ENCODE measurements at places on chromosomes 11 and 22. TPM values are rescaled to one million over a fixed set of nuclear protein-coding genes. Genes with fewer than 3 reads are reported as not detected.

- H3K27ac ChIP-seq: no peak overlapping the region
- no peaks in the 10 kb centered on the region for H3K4me1 ChIP-seq
- H3K4me3 ChIP-seq: no peak overlapping the region
- no peaks in the 10 kb centered on the region for H3K27me3 ChIP-seq
Measured at GRCh38 chr22:30185129-30185528, 61.4 kb downstream of the LIF start.

DNA sequence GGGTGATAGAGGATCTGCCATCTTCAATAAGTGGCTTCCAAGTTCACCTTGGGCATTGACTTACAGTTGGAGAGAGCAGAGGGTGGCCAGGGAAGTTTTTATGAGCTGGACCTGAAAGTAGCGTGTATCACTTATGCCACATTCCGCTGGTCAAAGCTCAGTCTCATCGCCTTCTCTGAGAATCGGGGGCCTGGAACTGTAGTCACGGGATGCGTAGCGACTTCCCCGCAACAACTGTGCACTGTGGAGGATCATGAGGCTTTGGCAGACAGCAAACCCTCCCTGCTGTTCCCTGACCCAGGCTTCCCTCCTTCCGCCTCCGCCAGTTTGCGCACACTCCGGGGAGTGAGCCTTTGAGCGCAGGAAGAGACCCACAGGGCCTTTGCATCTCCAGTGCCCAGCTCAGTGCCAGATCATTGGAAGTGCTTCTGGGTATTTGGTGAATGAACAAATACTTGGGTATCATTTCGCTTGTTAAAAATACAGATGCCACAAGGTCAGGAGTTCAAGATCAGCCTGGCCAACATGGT is 95.5 kb downstream of the CEP164 start:
- no peak for DNase-seq
- H3K4me1 ChIP-seq: no peaks in the 10 kb centered on the region
- no peaks in the 10 kb centered on the region for H3K36me3 ChIP-seq
- H3K4me3 ChIP-seq: no peak overlapping the region
- H3K27me3 ChIP-seq: peaks cover 2% of the 10 kb centered on the region

GRCh38 chr11:8705146-8705545 is 22.6 kb downstream of the RPL27A start:
- no peak overlapping the region for H3K27ac ChIP-seq
- H3K36me3 ChIP-seq: peaks cover 26% of the 10 kb centered on the region
- no peak for DNase-seq
- H3K4me1 ChIP-seq: peaks cover 6% of the 10 kb centered on the region

DNA sequence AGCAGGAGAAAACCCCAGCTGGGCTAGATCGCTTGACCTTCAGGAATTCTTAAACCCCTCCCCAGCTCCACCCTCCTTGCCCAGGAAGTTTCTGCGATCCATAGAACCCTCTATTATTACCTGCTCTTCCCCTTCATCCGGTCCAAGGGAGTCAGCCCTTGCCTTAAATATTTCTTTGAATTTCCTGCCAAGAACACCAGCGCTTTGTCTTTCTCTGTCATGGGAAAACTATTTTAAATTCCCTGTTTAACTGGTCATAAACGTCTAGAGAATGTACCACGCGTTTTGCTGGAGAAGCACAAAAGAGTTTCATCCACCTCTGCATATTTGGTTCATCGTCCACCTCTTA is 496 bp upstream of the TRAF6 start:
- H3K27me3 ChIP-seq: no peaks in the 10 kb centered on the region
- peak overlapping the region; percentile 90 for H3K27ac ChIP-seq
- no peaks in the 10 kb centered on the region for H3K36me3 ChIP-seq

- H3K4me3 ChIP-seq: no peak overlapping the region
- no peaks in the 10 kb centered on the region for H3K4me1 ChIP-seq
- H3K27me3 ChIP-seq: no peaks in the 10 kb centered on the region
- H3K27ac ChIP-seq: no peak overlapping the region
- DNase-seq: no peak
Measured at GRCh38 chr11:22543261-22543660, 82.4 kb downstream of the FANCF start.

- no peak for DNase-seq
- H3K27ac ChIP-seq: peak overlapping the region; percentile 99
- H3K36me3 ChIP-seq: no peaks in the 10 kb centered on the region
- H3K27me3 ChIP-seq: no peaks in the 10 kb centered on the region
Measured at GRCh38 chr11:118923721-118924587, 1.8 kb downstream of the BCL9L start.

DNA sequence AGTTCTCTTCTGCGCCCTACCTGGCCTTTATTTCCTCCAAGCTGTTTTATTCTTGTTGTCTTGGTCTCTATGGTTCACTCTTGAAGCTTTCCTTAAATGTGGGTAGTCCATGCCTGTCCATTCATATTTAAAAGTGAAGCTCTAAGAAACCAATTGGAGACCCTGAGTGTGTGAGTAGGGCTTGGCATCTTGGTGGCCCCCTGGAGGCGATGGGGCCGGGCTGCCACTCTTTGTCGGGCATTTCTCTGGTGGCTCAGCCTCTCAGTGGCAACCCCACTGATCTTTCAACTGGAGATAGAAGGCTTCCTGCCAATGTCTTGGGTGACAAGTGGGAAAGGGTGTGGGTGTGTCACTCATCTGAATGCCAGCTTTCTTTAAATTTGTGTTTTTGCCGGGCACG is 9.1 kb downstream of the TRPT1 start:
- no peaks in the 10 kb centered on the region for H3K27me3 ChIP-seq
- H3K4me1 ChIP-seq: peaks cover 4% of the 10 kb centered on the region
- H3K27ac ChIP-seq: no peak overlapping the region
- DNase-seq: no peak
- H3K36me3 ChIP-seq: peaks cover 6% of the 10 kb centered on the region

GRCh38 chr11:120128392-120129119 is 9.4 kb downstream of the TRIM29 start:
- H3K27ac ChIP-seq: no peak overlapping the region
- H3K4me3 ChIP-seq: no peak overlapping the region
- DNase-seq: peak; percentile 75
- H3K36me3 ChIP-seq: no peaks in the 10 kb centered on the region
- H3K27me3 ChIP-seq: peaks cover 8% of the 10 kb centered on the region

- peak; percentile 13 for DNase-seq
- H3K4me1 ChIP-seq: peaks cover 8% of the 10 kb centered on the region
- no peak overlapping the region for H3K4me3 ChIP-seq
- H3K27ac ChIP-seq: no peak overlapping the region
Measured at GRCh38 chr11:126716456-126717083, 284.0 kb downstream of the KIRREL3 start.

The ADM2 gene
- 5.8 TPM for total RNA-seq

The OR4C13 gene
- total RNA-seq: not detected

DNA sequence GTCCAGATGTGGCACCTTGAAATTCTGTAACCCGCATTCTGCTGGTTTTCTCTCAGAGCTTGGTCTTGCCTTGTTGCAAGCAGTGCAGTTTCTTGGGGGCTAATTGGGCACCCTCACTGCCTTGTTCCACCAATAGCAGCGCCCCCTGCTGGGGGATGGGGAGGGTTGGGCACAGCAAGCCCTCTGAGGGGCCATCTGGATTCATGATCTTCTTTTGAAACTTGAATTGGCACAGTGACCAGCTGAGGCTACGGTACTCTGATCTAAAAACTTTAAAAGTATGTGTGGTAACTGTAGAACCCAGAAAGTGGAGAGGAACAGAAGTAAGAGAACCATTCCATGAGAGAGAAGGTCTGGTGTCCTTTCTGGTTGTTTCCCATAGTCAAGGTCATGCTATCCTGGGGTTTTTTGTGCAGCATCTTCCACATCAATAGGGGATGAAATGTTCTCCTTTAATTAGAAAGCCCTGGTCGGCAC is 64.2 kb downstream of the MED15 start:
- H3K27ac ChIP-seq: peak overlapping the region; percentile 23
- peaks cover 46% of the 10 kb centered on the region for H3K4me1 ChIP-seq
- DNase-seq: peak; percentile 15
- no peaks in the 10 kb centered on the region for H3K27me3 ChIP-seq

- no peaks in the 10 kb centered on the region for H3K4me1 ChIP-seq
- no peak overlapping the region for H3K27ac ChIP-seq
- no peak for DNase-seq
- no peak overlapping the region for H3K4me3 ChIP-seq
Measured at GRCh38 chr11:94031625-94032024, 10.5 kb downstream of the HEPHL1 start.

DNA sequence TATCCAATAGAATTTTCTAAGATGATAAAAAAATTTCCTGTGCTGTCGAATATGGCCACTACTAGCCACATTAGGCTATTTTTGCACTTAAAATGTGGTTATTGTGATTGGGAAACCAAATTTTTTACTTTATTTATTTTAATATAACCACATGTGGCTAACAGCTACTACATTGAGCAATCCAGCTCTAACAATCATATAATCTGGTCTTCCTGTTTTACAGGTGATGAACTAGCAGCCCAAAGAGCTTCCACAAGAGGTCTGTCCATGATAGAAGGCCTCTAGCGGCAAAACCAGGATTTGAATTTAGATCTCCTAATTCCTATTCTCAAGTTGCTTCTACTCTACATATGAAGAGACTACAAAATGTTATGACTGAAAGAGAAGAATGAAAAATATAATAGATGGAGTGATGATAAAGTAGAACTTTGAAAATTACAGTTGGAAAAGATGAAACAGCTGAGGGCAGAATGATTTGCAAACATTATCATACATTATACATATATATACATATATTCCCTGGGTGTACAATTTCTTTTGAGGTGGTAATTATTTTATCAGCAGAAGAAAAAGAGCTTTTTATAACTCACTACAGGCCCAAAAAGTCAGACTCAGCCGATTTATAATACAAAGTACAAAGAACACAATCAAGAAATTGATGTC is 363.5 kb upstream of the PITPNB start:
- peaks cover 13% of the 10 kb centered on the region for H3K4me1 ChIP-seq
- H3K27me3 ChIP-seq: no peaks in the 10 kb centered on the region
- H3K36me3 ChIP-seq: no peaks in the 10 kb centered on the region
- H3K27ac ChIP-seq: no peak overlapping the region
- no peak overlapping the region for H3K4me3 ChIP-seq
- peak; percentile 78 for DNase-seq

The ELMOD1 gene
- total RNA-seq: 0.17 TPM

The CNIH2 gene
- total RNA-seq: 0.17 TPM

The HSPB2 gene
- 2.8 TPM for total RNA-seq

- H3K4me3 ChIP-seq: peak overlapping the region; percentile 69
- H3K27me3 ChIP-seq: no peaks in the 10 kb centered on the region
Measured at GRCh38 chr11:110711448-110711775, 825 bp downstream of the ARHGAP20 start.

DNA sequence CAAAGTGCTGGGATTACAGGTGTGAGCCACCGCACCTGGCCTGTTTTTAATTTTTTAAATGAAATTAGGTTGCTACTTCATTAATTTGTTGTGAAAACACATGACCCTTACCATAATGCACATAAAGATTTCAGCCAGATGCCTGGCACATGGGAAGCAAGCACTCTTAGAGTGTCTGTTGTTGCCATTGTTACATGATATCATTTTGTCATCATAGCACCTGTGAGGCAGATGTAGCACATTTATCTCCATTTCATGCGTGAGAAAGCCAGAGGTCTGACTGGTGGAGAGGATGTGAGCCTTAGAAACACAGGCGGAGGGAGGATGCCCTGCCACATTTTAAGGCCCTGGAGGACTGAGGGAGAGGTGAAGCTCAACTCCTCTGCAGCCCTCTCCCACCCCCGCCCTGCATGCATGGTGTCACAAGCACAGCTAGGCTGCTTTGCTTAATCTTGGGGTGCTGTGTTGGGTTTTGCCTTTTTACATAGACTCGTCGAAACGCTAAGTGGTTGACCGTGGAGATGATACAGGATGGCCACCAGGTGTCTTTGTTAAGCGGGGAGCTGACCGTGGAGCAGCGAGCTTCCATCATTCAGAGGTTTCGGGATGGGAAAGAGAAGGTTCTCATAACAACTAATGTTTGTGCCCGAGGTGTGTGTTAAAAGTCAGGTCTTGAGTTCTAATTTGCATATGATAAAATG is 14.0 kb downstream of the DDX25 start:
- H3K27ac ChIP-seq: no peak overlapping the region
- H3K36me3 ChIP-seq: no peaks in the 10 kb centered on the region
- no peak overlapping the region for H3K4me3 ChIP-seq
- DNase-seq: no peak
- peaks cover 19% of the 10 kb centered on the region for H3K27me3 ChIP-seq

The OR51T1 gene
- total RNA-seq: not detected

GRCh38 chr11:10579700-10580099 is 11.2 kb upstream of the LYVE1 start:
- no peak overlapping the region for H3K4me3 ChIP-seq
- DNase-seq: no peak

GRCh38 chr11:119795690-119796089 is 66.7 kb upstream of the NECTIN1 start:
- no peaks in the 10 kb centered on the region for H3K36me3 ChIP-seq
- no peaks in the 10 kb centered on the region for H3K27me3 ChIP-seq
- H3K27ac ChIP-seq: no peak overlapping the region
- no peak overlapping the region for H3K4me3 ChIP-seq

The OR6T1 gene
- total RNA-seq: not detected

- no peak overlapping the region for H3K27ac ChIP-seq
- DNase-seq: peak; percentile 55
- H3K36me3 ChIP-seq: no peaks in the 10 kb centered on the region
Measured at GRCh38 chr11:110134110-110134509, 40.9 kb downstream of the ZC3H12C start.

DNA sequence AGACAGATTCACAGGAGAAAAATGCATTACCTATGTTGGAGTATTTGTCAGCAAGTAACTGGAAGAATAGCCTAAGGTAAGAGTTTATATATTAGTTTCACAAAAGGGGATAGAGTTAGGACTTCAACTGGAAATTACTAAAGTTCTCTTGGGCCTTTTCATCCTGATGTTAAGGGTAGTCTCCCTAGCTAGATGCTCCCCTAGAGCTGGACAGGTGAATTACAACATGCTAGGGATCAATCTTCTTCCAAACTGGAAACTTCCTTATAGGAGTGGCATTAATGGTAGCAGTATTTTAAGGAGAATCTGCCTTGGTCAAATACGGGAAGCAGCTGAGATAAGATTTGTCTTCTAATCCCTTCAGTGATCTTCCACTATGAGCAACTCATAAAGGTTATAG is 632.8 kb upstream of the RAG2 start:
- H3K27ac ChIP-seq: no peak overlapping the region
- no peaks in the 10 kb centered on the region for H3K27me3 ChIP-seq
- DNase-seq: no peak
- H3K4me1 ChIP-seq: no peaks in the 10 kb centered on the region
- no peaks in the 10 kb centered on the region for H3K36me3 ChIP-seq

DNA sequence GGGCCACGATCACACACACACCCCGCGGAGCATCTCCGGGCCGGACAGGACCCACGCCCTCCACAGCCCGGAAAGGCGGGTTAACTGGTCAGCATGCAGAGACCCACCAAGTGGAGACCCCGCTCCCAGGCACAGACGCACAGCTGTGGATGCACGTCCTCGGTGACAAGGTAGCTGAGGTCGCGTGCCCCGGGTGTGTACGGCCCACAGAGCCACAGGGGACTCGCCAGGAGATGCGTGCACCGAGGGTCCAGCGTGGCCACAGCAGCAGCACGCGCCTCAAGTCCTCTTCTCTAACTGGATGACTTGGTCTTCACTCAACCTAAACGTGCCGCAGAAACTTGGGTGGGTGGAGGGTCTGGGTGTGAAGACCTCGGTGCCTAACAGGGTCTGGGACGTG is 5.5 kb downstream of the H19 start:
- no peaks in the 10 kb centered on the region for H3K27me3 ChIP-seq
- no peaks in the 10 kb centered on the region for H3K4me1 ChIP-seq
- no peak overlapping the region for H3K4me3 ChIP-seq
- no peaks in the 10 kb centered on the region for H3K36me3 ChIP-seq
- no peak overlapping the region for H3K27ac ChIP-seq
- DNase-seq: no peak

The NOX4 gene
- 0.51 TPM for total RNA-seq

- no peak for DNase-seq
- H3K4me3 ChIP-seq: no peak overlapping the region
- peaks cover 27% of the 10 kb centered on the region for H3K36me3 ChIP-seq
- H3K4me1 ChIP-seq: peaks cover 26% of the 10 kb centered on the region
Measured at GRCh38 chr11:130477586-130478203, 29.2 kb downstream of the ADAMTS15 start.

All from fibroblast of lung (primary cell).